ENCODE measurements at places on chromosomes 12 and 14.

DNA sequence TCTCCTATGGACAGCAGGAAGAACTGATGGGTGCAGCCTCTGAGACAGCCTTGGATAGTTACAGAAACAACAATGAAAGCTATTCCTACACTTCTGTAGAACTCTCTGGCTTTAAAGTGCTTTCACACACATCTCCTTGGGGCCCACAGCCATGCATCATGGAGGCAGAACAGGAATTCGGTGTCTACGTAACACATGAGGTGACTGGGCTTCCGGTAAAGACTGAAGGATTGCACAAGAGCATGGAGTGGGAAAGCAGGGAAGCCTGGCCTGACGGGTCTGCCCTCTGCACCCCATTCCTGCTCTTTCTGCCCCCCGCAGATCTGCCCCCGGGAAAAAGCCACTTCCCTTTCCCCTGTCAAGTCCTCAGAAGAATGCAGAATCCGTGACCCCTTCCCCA, 82.6 kb downstream of the VWF start:
- DNase-seq: no peak

DNA sequence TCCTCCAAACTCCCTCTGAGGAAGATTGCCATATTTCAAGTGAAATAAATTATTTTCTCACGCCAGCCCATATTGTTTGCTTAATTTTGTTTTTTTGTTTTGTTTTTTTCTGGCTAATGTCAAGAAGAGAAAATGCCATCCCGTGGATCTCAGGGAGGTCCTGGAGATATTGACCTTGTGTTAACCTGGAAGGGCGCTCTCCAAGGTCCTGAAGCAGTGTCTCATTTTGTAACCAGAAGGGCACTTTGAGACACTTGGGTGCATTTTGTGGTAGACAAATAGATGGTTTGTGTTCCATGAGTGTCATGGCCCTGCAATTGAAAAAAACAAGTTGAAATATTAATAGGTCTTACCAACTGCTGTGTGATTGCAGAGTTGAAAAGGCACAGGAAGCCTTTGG, 268.9 kb downstream of the SUDS3 start:
- peak; percentile 50 for DNase-seq

- no peak for DNase-seq
Observed at GRCh38 chr12:98575013-98575412, 18.5 kb upstream of the SLC25A3 start.

DNA sequence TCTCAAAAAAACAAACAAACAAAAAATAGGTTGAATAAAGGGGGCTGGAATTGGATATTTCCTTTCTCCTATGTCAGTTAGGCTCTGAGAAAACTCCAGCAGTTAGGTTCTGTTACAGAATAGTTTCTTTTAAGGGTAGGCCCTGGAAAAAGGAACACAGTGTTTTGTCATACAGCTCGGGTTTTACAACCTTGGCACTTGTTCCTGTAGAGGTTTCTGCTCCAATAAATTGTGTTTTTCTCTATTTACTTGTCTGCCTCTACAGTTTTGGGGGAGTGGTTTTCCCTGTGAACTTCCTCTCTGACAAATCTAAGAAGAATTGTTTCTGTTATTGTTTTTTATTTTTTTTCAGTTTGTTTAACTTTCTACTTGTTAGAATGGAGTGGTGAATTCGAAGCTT, 167.6 kb downstream of the ACSS3 start:
- no peak for DNase-seq

GRCh38 chr12:3795492-3796133, 42.7 kb upstream of the CRACR2A start:
- no peak for DNase-seq

DNA sequence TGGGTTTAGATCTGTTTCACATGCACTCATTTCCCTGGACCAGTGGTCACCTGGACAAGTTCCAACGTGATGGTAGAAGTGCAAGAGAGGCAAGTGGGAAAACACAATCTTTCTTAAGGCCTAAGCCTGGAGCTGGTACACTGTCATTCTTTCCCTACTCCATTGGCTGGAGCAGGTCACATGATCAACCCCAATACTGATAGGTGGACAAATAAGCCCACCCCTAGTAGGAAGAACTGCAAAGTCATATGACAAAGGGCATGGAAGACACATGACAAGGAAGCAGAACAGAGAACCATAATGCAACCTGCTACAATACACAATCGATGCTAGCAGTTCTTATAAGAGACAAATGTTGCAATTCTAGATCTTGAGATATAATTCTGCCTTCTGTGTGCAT, 66.3 kb downstream of the SRRM4 start:
- no peak for DNase-seq

GRCh38 chr12:128789356-128789929, 34.3 kb downstream of the SLC15A4 start:
- DNase-seq: no peak

DNA sequence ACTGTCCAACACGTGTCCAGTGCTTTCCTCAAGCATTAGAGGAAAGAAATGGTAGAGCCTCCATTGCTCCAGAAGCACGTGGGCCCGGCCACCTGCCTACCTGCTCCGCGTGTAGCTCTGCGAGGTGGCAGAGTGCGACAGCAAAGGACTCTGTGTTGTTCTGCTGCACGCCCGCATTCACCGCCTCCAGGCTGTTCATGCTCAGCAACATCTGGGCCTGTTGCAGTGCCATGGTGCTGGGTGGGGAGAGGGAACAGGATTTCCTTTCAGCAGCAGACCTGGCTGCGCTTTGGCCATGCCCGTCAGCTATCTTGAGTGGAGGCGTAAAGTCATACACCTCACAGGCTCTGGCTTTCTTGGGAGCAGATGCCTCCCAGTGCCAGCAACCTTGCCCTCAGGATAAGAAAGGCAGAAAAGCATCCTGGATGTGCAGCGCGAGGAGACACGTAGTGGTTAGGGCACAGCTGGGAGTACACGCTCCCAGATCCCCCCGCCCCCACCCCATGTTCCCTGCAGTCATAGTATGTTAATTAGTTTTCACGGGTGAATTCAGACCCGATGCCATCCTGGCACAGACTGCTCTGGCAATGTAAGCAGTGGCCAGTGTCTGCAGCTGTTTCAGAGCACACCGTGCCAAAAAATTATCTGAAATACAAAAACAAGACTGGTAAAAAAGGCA, 25.1 kb downstream of the ANAPC5 start:
- DNase-seq: no peak

DNA sequence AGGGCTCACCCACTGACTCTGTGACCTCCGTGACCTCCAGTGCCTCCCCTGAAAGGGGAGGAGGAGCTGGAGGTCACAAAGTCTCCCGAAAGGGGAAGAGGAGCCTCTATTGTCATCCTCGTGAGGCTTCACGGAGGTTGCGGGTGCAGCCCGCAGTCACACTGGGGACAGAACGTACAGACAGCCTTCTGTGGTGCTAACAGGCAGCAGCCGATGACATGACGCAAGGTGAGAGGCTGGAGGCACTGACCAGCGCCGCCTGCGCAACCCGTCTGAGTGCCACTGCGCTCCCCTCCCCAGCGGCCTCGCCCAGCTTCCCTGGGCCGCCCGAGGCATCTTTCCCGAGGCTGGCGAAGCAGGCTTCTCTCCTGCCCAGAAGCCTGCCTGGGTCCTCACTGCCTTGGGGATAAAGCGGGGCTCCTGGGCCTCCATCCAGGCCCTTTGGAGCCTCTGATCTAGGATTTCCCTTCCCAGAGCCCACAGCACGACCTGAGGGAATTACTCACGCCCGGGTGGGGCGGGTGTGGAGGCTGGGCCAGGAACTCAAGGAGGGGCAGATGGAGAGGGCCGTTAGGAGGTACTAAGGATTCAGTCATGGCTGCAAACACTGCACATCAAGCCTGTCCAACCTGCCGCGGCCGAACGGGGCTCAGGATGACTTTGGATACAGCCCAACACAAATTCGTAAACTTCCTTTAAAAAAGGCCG, 12.3 kb upstream of the LBHD2 start:
- DNase-seq: peak; percentile 41

DNA sequence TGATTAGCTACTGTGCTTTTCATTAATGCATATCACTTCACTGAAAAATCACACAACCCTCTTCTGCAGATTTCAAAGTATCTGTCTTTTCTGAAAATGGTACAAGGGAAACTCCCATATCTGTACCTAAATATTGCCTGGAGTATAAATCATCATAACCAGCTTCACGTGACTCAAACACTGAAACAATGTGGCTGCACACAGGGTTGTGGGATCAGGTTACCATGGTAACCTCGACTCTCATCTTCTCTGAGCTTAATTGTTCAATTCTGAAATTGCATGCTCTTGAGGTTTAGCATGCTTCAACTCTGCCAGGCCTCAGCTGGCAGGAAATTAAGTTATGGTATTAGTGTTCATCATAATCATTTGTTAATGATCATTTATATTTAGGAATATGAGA, 77.5 kb upstream of the CPSF6 start:
- DNase-seq: no peak

DNA sequence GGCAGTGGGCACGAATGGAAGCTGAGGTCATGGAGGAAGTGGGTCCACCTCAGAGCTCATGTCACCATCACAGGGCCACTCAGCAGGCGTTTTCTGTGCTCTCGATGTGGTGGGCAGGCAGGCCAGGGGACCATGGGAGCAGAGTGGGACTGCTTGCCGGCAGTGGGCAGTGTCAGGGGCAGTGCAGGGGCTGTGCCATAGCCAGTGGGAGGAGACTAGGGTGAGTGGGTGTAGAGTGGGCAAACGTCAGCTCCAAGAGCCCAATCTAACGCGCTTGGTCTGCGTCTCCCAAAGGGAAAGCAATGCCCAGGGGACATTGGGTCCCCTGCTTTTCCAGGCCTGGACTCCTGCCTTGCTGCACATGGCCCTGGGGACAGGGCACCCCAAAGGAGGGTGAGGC, 58.3 kb downstream of the SLC6A12 start:
- DNase-seq: no peak

DNA sequence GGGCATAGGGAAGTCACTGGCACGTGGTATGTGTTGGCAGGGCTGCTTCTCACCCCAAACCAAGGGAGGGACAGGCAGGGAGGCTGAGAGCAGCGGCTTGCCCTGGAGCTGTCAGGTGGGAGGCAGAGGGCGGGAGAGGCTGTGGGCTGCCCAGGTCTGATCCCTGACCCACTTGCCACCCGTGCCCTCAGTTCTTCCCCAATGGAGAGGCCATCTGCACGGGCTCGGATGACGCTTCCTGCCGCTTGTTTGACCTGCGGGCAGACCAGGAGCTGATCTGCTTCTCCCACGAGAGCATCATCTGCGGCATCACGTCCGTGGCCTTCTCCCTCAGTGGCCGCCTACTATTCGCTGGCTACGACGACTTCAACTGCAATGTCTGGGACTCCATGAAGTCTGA, 4.7 kb downstream of the GNB3 start:
- DNase-seq: no peak

DNA sequence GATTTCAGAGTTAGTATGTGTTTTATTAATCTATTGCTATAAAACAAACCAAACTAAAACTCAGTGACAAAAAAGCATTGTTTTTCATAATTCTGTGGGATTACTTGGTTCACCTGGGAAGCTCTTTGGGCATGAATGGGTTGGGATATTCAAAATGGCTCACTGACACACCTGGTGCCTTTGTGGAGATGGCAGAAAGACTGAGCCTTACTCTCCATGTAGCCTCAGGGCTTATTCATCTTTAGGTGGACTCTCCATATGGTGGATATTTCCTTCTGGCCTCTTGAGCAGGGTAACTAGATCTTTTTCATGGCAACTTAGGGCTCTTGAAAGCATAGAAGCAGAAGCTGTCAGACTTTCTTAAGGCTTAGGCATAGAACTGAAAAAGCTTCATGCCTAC, 1102.8 kb upstream of the SEL1L start:
- DNase-seq: no peak

DNA sequence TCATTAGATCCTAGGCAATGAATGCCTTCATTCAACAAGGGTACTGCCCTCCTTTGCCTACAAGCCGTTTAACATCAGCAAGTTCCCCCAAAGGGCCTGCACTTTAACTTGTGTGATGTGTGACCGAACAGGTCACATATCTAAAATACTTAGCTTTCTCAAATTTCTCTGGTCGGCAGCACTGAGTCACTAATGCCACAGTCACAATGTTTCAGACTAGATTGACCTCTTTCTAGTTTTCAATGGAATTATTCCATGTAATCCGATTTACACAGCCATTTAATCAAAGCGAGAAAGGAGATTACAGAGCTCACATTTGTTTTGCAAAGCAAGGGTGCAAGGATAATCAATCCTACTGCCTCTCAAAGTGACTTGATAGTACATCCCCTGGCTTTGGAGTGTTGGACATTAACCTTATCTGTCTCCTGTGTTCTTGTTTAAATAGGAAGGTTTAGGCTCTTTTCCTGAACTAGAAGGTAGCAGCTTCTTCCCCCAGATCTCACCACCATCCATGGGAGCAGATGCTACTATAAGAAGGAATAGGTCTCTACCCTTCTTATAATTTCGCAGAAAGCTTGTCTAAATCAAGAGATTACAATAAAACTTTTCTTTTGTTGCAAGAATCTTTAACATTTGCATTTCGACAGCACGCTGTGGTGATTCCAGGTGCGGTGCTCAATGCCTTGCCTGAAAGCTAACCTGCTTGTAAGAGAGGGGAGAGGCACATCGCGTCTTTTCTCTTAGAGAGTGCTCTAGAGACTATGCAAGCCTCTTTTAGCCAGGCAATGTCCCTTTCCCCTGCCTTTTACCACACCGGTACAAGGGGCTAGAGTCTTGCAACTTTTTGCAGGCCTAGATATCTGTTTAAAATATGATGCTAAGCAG, 1.8 kb downstream of the KITLG start:
- peak; percentile 37 for DNase-seq

DNA sequence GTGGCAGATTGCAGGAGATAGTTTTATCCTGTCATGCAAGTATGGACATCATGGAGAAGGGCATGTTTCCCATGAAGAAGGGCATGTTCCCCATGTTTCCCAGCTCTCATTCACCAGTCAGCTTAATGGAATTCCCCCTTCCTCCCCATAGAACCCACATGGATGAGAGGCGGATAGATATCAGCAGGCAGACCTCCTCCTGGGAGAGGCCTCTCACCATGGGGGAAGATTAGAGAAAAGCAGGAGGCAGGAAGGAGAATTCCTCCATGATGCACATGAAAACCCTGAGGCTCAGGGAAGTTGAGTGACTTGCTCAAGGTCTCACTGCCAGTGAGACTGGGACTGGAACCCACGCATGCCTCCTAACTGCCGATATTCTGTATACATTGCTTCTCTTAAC, 92.9 kb upstream of the FOXN3 start:
- no peak for DNase-seq

GRCh38 chr14:73457041-73457923, 1.1 kb downstream of the NUMB start:
- peak; percentile 57 for DNase-seq

- no peak for DNase-seq
Observed at GRCh38 chr12:110344657-110345056, 58.9 kb downstream of the ANAPC7 start.

GRCh38 chr14:48390346-48390745, 714.9 kb upstream of the MDGA2 start:
- DNase-seq: no peak

GRCh38 chr12:32896432-32897280, at the start of gene PKP2:
Gene PKP2 (minus strand): TSS chr12:32896777. CDS start chr12:32896731, 46 bp downstream.
- peak; percentile 98 for DNase-seq

- DNase-seq: no peak
Observed at GRCh38 chr12:127970491-127970890, 296.5 kb upstream of the TMEM132C start.

DNA sequence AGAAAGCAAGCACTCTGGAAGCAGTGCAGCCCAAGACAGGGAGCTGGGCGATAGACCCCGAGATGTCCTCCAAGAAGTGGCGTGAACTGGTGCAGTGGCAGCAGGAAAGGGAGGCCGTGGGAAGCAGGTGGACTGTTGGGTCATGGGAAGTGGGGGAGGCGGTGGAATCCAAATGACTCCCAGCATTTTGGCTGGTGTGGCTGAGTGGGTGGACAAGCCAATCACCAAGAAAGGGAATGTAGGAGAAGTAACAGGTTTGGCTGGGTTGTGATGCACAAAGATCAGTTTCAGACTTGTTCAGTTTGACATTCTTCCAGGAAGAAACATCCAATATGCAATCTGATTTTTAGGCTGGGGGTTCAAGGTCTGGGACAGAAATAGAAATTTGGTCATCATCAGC, 46.0 kb upstream of the KTN1 start:
- DNase-seq: no peak
